ENCODE measurements at places on chromosomes 11 and 22.

GRCh38 chr11:104837969-104838639 lies 60.2 kb downstream of the CASP12 start:
- DNase-seq, result no peak

GRCh38 chr11:18684267-18684666 lies 14.3 kb upstream of the TMEM86A start:
- no peak for DNase-seq

DNA sequence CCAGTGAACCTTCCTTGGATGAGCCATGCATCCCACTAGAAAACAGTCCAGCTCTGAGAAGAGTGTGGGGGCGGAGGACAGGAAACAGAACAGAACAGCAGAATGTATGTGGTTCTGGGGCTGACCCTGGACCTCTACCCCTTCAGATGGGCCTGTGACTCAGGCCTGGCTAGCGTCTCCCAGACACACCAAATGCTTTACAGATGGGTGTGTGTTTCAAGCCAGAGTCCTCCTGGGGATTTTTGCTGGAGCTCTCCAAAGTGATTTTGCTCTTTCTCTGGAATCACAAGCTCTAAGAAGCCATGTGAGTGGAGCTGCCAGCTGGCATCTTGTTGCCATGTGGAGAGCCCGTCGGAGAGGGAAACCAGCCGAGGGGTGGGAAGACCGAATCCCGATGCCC lies 13.2 kb upstream of the C1QTNF4 start:
- no peak for DNase-seq

- DNase-seq, result no peak
These were observed 22.9 kb downstream of the TRIM22 start for GRCh38 chr11:5712507-5712906.

DNA sequence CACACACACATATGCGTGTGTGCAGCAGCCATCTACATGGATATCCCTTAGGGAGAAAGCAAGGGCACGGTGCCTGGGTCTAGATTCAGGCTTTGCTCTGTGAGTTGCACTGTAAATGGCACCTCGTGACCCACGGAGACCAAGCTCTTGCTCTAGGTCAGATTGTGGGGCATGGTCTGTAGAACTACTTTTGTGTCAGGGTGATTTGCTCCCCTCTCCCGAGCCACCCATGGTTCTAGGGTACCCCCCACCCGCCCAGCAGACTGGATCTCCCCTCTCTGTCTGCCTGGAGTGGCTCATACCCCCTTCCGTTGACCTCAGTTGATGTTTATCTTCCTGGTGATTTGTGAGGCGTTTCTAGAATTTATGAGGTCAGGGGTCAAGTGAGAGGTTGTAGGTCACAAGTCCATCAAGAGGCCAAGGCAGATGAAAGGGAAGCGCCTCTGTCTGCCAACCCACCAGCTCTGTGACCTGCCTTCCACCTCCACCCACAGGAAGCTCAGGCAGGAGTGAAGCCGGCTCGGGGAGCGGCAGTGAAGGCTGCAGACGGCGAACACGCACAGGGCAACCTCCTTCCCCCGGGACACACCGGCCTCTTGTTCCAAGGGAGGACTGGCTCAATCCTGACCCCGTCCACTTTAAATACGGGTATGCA lies 76.2 kb upstream of the TTLL12 start:
- DNase-seq, result peak; percentile 59

DNA sequence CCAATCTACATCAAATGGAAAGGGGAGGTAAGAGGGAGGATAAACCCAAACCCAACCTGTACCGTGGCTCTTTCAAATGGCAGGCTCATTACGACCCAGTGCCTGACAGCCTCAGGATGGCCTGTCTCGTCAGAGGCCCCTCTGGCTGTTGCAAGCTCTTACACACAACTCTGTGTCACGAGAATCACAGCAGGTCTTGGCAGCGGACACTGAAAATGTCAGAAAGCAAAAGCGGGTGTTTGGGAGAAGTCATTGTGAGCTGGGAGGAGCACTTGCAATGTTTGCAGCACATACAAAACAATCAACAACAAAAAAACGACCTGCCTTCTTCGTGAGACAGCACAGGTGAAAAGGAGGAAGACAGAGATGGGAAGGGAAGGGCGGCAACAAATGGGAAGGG lies 248.1 kb downstream of the OPCML start:
- DNase-seq, result no peak

- no peak for DNase-seq
These were observed 451.3 kb downstream of the OPCML start for GRCh38 chr11:133081020-133081419.

GRCh38 chr11:10379871-10380568 lies 75.0 kb upstream of the AMPD3 start:
- no peak for DNase-seq

DNA sequence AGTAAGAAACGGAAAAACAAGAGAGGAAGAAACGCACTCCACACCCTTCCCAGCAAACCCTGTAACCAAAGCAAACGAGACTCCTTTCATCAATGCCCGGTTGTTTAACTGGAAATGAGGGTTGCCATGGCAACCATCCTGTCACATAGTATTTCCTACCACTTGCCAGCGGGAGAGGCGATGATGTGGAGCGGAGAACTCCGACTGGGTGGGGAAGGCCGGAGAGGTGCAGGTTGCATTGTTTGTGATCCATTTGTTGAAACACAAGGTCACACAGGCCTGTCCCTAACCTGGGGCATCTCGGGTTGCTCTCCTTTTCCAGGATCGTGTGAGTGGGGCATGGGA lies 609.9 kb downstream of the BUD13 start:
- DNase-seq, result no peak

- DNase-seq, result no peak
These were observed 119.9 kb downstream of the FEZ1 start for GRCh38 chr11:125376117-125376516.

DNA sequence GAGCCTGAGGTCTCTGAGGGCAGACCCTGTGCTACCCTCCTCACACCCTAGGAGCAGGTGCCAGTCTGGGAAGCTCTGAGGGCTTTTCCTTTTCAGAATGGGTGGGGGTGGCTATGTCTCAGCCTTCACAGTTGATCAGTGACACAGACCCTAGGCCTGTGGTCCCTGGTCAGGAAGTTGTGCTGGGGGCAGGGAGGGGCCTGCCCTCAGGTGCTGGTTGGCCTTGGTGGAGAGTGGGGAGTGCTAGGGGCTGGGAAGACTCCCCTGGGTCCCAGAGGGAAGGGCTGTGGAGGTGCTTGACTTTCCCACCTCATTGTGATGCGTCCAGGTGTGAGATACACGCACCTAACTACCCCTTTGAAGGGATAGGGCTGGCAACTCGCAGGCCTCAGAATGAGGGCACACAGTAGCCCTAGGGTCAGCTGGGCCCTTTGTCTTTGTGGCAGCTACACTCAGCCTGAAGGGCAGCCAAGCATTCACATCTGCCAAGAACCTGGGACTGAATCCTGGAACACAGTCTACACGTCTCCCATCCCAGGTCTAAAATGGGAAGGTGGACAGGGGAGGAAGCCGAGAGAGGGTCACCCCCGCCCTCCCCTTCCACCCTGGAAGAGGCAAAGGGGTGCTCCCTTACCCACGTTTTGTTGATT lies 31.2 kb upstream of the ATXN10 start:
- no peak for DNase-seq

GRCh38 chr11:107689317-107690202 lies 22.3 kb downstream of the SLN start:
- DNase-seq, result no peak

DNA sequence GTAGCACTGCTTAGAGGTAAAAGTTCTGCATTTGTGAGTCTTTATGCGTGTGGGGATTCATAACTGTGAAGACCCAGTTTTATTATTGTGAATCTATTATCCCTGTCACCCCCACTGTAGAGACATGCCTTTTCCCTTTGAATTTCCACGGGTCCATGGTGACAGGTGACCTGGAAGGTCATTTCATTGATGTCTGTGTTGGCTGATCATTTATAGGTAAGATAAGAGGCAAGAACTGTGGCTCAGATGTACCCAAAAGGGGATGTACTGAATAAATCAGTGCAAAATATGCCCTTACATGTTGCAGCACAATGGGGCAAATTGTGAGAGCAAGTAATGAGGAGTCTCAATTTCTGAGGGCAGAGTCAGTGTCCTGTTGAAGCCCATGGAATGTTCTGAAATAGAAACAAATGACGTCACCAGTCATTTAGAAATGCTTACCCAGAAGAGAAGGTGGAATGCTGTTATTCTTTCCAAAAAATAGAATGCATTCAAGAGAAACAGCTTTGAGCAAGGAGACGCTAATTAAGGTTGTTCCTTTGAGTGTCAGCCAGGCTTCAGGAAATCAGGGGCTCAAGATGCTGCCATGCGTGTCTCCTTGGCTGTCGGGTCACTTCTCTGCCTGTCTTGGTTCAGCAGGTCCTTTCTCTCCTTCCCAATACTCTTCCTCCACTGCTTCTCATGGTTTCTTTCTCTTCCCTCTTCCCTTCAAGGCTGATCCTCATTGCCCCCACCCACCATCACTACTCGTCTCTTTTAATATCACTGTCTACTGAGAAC lies 118.7 kb upstream of the E2F8 start:
- DNase-seq, result no peak

- DNase-seq, result no peak
These were observed 9.5 kb upstream of the LTO1 start for GRCh38 chr11:69684651-69685050.

DNA sequence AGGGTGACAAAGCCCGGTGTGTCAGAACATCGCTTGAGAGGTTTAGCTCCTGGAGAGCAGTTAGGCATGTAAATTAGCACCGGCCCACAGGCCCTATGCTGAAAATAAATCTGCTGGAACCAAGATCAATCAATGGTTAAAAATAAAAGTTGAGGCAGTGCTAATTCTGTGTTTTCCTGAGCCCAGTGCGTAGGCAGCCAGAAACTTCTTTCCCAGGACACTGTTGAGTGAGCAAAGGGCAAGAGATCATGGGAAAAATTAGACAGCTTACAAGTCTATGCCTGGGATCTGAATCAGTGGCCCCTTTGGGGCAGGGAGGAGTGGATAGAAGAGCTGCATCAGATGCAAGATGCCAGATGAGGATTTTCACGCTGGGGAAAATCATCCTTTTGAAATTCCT lies 539.2 kb downstream of the BUD13 start:
- DNase-seq, result no peak

GRCh38 chr11:88604260-88604659 lies 266.7 kb upstream of the CTSC start:
- no peak for DNase-seq

DNA sequence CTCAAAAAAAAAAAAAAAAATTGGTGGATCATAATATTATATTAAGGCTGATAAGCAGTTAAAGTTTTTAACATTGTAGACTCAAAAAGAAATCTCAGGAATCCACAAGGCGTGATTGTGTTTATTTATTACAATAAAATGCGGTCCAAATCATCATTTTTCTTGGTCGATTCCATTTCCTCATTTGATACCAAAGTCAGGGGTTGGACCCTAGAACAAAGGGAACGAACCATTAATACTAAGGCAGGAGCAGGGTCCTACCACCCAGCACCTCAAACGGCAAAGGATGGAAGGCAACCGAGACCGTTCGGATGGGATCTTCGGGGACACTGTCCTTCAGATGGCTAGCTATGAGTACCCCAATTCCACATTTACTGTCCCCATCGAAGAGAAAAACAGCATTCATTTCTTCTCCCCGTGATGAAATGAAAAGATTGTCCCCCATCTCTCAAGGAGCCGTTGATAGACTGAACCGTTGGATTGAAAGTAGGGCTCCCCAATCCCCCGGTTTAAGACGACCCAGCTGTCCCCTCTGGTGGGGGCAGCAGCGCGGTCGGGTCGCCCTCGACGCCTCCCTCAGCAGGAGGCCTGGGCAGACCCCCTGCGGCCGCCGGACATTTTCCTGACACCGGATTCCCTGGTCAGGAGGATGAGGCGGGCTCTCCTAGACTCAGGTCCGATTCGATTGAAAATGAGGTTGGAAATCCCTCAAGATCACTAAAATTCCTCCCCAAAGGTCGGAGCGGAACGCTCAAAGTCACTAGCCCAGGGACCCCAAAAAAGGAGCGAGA lies 607 bp downstream of the DMC1 start:
- no peak for DNase-seq

DNA sequence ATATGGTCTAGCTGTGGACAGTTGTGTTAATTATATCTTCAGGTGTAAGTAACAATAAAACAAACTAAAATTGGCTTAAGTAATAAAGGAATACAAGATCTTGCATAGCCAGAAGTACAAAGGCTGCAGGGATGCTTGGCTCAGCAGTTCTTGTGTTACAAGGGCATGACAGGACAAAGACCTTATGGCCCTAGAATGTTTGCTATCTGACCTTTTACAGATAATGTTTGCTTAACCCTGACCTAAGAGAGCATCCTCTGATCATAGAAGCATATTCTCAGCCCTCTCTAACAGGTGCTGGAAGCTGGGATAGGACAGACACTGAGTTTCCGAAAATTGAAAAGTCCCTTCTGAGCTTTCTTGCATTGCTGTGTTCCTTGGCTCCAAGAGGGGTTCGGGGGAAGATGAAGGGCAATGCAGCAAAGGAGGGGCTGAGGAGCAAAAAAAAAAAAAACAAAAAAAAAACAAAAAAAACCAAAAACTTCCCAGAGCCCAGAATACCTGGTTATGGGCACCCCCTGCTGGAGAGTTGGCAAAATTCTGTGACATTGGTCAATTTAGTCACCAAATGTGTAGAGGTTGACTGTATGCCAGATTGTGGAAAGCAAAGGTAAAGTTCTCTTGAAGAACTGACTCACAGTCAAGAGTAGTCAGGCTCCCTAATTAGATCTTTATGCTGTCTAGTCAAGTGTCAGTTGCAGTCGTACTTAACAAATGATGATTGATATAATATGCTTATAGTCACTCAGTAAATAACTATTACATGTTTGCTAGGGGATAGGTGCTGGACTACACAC lies 10.4 kb upstream of the HIKESHI start:
- DNase-seq, result no peak

GRCh38 chr22:30742291-30743256 lies 47.9 kb downstream of the OSBP2 start:
- DNase-seq, result no peak

DNA sequence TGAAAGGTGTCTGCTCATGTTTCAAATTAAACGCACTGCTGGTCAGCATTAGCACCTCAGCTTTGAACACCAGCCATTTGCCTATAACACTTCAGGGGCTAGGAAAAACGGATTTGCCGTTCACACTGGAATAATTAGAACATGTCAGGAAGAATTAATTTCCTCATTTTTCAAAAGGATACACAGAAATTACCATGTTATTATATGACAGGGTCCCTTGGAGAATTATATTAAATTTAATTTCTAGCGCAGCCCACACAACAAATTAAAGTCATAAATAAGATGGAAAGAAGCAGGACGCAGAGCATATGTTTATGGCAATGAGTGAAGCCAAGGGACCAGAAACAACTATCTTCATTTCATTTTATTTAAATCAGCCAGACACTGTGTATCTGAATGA lies 83.8 kb upstream of the SOX6 start:
- DNase-seq, result no peak

GRCh38 chr11:75275581-75275980 lies 35.0 kb downstream of the TPBGL start:
- no peak for DNase-seq
